ENCODE measurements at places on chromosomes 16 and 17.

DNA sequence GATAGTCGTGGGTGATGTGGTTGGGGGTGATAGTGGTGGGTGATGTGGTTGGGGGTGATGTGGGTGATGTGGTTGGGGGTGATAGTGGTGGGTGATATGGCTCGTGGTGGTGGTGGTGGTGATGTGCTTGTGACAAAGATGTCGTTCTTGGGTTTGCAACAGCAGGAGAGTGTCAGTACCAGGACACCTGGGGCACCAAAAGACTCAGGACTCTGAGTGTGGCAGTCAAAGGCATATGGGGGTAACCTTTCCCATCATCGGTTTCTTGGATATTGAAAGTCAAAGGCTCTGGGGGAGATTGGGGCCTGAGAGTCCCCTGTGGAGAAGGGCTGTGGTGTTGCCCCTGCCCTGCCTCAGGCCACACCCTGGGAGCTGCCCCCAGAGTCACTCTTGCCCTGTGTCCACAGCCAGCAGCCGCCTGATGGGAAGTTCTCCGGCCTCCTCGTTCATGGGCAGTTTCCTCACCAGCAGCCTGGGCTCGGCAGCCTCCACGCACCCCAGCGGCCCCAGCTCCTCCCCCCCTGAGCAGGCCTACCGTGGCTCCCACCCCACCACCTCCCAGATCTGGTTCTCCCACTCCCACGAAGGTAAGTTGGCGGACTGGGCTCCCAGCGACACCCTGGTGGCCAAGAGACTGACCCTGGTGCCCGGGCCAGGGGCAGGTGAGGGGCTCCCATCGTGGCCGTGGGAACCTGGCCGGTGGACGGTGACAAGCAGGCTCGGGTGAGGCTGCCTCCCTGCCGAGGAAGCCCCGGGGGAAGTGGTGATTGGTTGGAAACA, 31.3 kb downstream of the BAHCC1 start:
- DNase-seq = no peak

DNA sequence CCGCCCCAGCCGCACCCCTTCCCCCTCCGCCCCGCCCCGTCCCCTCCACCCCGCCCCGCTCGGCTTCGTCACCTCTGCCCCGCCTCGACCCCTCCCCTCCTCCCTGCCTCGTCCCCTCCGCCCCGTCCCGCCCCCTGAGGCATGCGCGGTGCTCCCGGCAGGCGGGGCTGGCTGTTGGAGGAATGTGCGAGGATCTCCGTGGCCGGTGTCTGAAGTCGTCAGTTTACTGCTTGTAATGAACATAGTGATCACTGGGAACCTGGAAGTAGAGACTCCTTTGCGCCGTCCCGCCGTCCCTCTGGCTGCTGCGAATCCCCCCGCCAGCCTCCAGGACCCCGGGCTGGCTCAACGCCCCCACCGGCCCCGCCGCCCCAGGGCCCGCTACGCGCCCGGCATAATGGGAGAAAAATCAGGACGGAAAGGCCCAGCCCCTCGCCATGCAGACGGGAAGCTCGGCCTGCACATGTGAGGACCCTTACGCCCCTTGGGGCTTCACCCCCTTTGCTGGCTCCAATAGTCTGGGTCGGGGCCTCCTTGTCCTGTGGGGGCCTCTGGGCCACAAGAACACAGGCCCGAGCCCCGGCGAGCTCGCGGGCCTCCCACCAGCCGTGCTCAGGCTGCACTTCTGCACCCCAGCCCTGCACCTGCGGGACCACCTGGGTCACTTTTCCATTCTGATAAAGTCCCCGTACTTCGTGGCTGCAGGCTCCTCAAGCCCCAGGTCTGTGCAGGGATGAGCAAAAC, 743.1 kb downstream of the KCNJ18 start:
- no peak for DNase-seq

DNA sequence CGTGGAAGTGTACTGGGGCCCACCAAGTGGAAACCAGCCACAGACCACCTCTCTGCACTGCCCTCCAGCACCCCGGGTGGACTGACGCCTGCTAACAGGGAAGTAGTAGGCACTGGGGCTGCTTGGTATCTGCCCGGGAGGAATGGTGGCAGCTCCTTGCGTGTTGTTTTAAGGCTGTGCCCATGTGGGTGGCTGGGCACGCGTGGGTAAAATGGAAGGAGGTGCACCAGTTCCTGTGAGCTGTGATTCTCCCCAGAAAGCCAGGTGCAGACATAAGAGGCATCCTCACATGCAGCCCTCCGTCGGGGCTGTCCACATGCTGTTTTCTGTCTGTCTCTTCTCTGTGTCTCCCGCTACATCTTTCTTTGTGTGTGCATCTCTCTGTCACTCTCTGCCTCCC, 122.3 kb downstream of the ENGASE start:
- no peak for DNase-seq

DNA sequence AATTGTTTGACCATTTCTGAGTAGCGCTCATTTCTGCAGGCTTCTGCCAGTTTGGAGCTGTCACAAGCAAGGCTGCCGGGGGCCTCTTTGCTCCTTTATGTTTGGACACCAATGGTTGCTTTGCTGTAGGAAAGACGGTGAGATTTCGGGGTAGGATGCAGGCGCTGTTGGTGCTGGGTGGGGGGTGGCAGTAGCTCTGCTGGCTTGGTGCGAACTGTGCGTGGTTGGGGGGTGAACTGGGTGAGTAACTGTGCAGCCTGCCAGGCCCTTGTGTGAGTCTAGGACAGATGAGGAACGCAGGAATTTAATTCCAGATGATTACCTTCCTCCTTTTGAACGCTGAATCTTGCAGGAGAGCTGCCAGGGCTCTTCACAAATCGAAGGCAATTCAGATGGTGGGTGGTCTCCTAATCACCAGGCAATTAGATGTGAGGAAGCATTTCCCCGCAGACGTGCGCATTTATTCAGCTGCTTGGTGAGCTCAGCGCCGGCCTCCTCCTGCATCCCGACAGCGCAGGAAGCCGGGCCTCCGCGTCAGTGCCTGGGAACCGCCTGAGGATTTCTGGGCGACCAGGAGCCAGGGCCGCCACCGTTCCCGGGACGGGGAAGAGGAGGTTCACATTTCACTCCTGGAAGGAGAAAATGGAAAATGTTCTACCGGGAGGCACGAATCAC, 154.4 kb downstream of the FOXL1 start:
- no peak for DNase-seq

GRCh38 chr16:10530685-10531084, 49.7 kb downstream of the EMP2 start:
- no peak for DNase-seq

GRCh38 chr17:1153795-1154546, 25.8 kb downstream of the ABR start:
- peak; percentile 22 for DNase-seq

DNA sequence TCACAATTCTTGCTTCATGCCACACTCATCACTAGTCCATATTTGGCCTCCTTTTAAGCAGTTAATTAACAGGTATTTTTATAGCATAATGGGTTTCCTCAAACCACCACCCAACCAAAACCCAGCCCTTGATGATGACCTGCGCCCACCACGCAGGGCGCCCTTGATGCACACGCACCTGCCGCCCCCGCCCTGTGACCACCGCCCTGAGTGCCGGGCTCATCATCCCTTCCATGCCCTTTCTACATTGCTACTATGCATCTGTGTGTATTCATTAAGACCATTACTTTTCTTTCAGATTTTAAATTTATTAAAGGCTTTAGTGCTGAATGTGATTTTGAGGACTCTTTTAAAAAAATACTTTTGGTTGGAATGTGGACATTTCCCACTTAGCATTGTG, 204.8 kb upstream of the CHMP6 start:
- DNase-seq = no peak

DNA sequence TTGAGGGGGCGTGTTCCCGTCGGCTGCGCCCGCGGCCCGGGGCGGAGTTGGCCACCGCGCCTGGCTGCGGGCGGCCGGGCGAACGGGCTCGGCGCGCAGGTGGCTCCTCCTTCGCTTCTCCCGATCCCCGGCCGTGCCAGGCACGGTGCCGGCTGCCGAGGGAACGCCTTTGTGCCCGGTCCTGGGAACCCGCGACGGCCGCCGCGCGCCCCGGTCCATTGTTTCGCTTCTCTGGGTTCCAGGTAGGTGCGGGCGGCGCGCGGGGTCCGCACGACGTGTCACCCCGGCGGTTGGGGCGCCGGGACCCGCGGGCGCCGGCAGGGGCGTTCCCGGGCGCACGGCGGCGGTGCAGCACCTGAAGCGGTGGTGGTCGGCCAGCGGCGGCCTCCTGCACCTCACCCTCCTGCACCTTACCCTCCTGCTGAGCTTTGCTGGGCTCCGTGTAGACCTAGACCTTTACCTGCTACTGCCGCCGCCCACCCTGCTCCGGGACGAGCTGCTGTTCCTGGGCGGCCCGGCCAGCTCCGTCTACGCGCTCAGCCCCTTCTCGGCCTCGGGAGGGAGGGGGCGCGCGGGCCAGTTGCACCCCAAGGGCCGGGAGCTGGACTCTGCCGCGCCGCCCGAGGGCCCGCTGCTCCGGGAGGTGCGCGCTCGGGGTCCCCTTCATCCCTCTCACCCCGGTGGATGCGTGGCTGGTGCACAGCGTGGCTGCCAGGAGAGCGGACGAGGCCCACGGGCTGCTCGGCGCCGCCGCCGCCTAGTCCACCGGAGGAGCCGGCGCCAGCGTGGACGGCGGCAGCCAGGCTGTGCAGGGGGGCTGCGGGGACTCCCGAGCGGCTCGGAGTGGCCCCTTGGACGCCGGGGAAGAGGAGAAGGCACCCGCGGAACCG, 99.9 kb downstream of the EFCAB13 start:
- DNase-seq = no peak

DNA sequence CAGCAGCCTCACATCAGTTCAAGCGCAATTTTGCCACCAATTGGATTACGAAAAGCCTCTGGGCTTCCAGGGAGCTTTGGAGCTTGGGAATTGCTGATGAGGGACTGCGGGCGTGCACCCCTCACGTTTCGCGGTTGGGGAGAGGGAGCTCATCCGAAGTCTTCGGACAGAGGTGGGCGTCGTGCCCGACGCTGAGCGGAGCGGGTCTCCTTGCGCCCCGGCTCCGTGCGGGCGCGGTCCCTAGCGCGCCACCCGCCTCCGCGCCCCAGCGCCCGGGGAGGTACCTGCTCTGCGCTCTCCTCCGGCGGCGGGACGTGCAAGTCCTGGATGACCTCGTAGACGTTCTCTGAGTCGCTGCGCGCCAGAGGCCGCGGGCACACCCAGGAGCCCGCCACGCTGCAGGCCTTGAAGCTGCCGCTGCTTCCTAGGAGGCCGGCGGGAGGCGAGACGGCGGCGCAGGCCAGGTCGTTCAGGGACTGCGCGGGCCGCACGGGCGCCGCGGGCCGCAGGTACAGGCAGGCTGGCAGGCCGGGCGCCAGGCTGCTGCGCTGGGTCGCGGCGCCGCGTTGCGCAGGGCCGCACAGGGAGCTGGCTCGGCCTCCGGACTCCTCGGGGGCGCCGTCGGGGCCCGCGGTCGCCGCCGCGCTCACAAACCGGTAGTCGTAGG, 3.2 kb downstream of the ARHGAP27 start:
- DNase-seq = no peak

GRCh38 chr17:6245301-6246177, 175.4 kb downstream of the WSCD1 start:
- no peak for DNase-seq

DNA sequence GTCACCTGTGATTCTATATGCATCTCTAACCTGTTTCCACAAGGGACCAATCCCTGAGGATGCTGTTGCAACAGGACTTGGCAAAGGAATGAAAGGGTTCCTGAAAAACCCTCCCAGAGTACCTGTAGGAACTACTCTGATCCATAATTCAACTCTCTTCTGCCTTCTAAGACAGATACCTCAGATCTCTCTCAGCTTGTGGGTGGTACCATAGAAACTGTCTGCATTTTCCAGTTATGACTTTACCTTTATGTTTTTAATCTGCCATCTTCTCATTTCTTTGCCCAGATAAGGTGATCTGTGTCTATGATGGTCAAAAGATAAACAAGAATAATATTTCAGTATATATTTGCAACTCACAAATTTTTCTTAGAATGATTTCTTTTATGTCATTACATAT, 65.1 kb downstream of the TMC6 start:
- no peak for DNase-seq

- no peak for DNase-seq
These were observed 145.6 kb upstream of the TBX2 start for GRCh38 chr17:61253937-61254574.

DNA sequence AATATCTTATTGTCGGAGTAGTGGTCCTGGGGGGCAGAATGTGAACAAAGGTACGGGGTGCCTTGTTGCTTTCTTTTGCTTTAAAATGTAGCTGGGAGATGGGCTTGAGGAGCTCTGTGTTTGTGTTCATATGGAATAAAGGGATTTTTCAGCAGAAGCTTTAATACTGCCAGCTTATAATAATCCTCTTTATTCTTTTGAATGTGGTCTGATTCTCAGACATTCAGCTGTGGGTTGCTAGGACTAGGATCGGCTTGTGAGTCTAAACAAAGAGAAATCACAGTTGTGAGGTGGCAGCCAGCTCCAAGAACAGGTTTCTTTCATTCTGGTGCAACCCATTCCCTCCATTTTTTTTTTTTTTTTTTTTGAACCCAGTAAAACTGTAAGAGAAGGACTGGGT, 7.2 kb downstream of the MRPL58 start:
- DNase-seq = no peak

DNA sequence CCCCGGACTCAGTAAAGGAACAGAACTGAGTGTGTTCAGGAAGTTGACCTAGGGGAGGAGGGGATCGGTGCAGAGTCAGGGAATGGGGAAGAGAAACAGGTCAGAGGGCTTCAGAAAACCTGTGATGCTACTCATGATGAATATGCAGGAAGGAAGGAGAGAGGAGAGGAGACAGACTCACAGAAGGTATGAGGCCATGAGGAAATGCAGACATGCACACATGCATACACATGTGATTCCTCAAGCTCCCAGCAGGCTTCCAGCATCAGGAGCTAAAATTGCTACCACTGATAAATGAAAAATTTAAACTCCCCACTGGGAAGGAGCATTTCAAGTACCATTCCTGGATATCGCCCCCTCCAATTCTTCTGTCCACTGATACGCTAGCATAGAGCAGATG, 262.6 kb downstream of the SLC39A11 start:
- peak; percentile 21 for DNase-seq

DNA sequence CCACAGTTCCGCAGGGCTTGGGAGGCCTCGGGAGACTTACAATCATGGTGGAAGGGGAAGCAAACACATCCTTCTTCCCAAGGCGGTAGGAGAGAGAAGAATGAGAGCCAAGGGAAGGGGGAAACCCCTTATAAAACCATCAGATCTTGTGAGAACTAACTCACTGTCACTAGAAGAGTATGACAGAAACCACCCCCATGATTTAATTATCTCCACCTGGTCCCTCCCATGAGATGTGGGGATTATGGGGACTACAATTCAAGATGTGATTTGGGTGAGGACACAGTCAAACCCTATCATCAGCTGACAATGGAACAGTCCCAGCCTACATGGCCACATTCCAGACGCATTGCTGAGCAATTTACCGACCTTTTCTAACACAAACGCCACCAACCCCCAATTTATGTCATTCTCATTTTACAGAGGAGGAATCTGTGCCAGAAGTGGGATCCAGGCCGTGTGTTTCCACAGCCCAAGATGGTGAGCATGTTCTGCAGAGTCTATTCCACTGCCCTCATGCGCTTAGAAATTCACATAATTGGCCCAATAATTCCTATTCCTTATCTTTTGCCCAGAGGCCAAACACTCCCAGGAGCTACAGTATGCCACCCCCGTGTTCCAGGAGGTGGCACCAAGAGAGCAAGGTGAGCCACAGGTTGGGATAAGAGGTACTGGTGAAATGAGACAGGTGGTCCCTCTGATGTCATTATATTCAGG, 17.3 kb downstream of the MILR1 start:
- DNase-seq = no peak

All from HT1080 (cell line).